ENCODE measurements at places on chromosomes 7 and 10.

DNA sequence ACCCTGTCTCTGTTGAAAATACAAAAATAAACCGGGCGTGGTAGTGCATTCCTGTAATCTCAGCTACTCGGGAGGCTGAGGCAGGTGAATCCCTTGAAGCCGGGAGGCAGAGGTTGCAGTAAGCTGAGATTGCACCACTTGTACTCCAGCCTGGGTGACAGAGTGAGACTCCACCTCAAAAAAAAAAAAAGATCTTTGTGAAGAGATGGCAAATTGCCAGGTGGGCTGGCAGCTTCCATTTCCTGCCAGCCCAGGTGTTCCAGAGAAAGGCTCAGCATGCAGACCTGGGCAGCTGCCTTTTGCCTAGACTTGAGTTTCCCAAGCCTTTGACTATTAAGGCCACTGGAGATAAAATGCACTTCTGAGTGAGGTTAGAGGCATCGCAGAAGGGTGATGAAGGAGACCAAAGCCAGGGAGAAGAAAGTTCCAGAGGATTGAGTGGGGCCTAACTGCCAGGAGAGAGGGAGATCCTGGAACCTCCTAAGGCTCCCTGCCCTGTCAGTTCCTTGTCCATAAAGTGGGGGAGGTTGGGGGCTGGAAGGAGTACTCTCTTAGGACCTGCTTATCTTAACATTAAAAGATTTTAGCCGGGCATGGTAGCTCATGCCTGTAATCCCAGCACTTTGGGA, 10.0 kb upstream of the DDIT4 start:
- no peak for DNase-seq

DNA sequence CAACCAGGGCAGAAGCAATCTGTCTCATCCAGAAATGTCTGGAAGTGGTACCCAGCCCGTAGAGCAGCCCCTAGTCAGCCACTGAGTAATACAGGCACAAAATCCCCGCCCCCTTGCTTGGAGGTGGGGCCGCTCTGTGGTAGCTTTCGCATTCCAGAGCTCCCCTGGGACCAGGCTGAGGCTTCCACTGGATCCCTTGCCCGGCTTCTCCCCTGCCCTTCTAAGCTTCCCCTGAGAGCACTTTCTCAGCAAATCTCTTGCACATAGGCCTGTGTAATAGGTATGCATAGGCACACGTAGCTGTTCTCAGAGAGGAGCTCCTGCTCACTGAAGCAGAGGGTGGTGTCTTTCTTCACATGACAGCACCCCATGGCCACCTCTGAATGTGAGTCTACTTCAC, 144.2 kb downstream of the BMS1 start:
- no peak for DNase-seq

DNA sequence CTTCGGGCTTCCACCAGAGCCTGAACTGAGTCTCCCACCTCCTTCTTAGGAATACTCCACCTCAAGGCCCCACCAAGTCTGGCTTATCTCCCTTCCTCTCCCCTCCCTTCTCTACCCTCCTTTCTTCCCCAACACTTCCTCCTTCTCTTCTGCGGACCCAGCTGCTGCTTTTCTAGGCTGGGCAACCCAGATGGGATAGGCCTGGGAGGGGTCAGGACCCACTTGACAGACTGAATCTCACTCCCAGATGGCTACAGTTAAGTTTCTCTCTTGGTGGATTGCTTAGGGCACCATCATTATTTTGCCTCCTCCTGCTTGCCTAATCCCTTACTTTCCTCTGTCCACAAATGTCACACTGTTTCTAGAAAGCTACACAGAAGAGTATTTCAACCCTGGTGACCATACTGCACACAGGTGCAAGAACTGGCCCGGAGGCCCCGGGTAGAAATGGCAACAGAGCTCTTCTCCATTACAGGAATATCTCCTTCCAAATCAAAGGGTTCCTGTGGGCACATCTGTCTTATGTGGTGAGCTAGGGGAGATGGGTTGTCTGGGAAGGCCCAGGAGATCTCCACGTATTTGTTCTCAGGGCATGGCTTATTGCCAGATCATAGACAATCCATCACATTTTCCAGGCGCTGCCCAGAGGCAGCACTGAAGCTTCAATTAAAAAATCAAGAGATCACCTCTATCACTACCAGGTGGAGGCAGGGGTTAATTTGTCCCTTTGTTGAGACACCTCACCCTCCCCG, 5.1 kb upstream of the HOXA11 start:
- no peak for DNase-seq

GRCh38 chr7:89773611-89774010, 380.7 kb upstream of the STEAP1 start:
- no peak for DNase-seq

GRCh38 chr10:69766161-69766910, 35.4 kb upstream of the COL13A1 start:
- no peak for DNase-seq

- no peak for DNase-seq
Measured at GRCh38 chr10:108421266-108421665, 1256.8 kb upstream of the SORCS1 start.

- DNase-seq, result no peak
Measured at GRCh38 chr10:62946278-62946677, 130.1 kb upstream of the EGR2 start.

DNA sequence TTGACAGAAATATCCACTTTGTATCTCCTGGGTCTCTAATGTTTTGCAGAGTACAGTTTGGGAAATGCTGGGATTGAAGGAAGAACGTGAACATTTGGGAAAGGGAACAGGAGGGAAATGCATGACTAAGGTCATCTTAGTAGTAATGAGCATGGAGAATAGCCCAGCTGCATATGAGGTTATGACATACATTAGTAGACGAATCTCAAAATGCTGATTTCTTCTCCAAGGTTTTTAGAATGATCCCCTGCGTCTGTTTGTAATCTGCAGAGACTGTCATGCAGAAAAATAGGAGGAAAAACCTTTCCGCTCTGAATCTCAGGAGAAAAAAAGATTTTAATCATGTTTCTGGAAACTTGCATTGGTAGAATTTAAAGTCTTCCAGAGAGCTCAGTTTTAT, 133.6 kb downstream of the PPP1R9A start:
- no peak for DNase-seq

DNA sequence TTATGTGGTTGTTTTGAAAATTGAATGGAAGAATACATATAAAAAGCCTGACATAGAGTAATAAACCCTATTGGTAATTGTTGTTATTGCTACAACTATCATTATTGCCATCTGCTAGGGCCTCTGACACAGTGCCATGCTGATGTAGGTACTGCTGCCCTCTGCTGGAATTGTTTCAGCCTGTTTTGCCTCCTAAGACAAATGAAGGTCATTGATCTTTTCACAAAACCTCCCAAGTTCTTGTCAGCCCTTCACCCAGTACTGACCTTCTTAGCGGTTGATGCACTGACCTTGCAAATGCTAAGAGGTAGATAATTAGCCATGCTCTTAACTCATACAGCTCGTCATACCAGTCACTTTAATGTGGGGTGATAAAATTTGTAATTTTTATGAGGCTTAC, 975.2 kb downstream of the SORCS1 start:
- DNase-seq, result no peak

DNA sequence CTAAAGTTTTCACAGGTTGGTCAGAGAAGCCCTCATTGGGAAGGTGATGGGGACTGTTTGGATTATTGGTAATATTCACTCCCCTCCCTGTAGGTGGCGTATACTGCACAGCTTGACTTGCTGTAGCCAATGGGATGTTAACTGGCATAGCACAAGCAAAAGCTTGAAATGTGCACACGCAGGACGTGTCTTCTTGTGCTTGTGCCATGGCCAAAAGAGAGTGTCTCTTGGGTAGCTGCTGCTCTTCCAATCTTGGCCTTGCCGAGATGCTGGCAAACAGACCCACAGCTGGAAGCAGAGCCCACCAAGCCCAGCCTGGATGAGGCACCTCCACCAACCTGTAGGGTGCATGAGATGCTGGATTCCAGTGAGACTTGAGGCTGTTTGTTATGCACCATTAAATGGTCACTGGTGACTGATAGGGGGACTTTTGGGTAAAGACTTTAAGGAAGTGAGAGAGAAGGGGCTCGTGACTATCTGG, 266.0 kb downstream of the GRID1 start:
- DNase-seq, result no peak

DNA sequence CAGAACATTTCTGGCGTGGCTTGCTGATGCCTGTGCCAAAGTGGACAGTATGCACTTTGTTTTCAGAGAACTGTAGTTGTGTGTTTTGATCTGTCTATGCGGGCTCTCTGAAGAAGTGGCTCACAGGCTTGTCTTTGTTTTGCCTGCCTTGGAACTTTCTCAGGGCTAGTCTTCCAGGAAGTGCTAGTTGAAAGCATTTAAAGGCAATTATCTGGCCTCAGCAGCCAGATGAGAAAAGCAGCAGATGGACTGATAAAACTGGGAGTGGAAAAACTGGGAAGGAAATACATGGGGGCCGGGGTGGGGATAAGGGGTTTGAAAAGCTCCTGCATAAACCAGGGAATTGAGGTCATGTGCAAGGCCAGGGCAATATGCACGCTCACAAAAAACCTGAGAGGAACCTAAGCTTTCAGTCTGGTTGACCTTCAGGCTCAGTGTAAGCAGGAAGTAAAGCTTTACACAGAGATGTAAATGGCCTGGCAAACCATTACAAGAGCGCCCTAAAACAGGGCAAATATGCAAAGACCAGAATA, 94.5 kb downstream of the ZNF33B start:
- no peak for DNase-seq

Data from left renal cortex interstitium (tissue), 4 donors.